Activated T-cell treated with anti-CD3 and anti-CD28 coated beads, Interleukin-2, amount 50 U/mL, for 72 hours (primary cell): ENCODE measurements at places on chromosomes 2 and 18. TPM values are rescaled to one million over a fixed set of nuclear protein-coding genes. Genes with fewer than 3 reads are reported as not detected.

The FAHD2B gene
- total RNA-seq, result 36.1 TPM

The FSHR gene
- not detected for total RNA-seq

The TBR1 gene
- 0.05 TPM for total RNA-seq

The RNF125 gene
- total RNA-seq, result 40.5 TPM

The PDCL3 gene
- 36.8 TPM for total RNA-seq

The BMP10 gene
- total RNA-seq, result not detected

The TMEM163 gene
- total RNA-seq, result 0.12 TPM

The ADGRF3 gene
- 4.8 TPM for total RNA-seq

The FAM124B gene
- 0.32 TPM for total RNA-seq

The SLC38A11 gene
- total RNA-seq, result not detected

The LRP2 gene
- 0.70 TPM for total RNA-seq

The PPIG gene
- total RNA-seq, result 67.4 TPM

The RASGRP3 gene
- 3.1 TPM for total RNA-seq

The CACNB4 gene
- total RNA-seq, result 0.56 TPM

The HS6ST1 gene
- 11.3 TPM for total RNA-seq

The MFSD2B gene
- total RNA-seq, result 0.35 TPM

The CENPA gene
- total RNA-seq, result 40.9 TPM

The SERPINB5 gene
- not detected for total RNA-seq

The CDK5R2 gene
- total RNA-seq, result not detected

The LNPK gene
- total RNA-seq, result 26.5 TPM

The CCDC74A gene
- 2.1 TPM for total RNA-seq

The DPYSL5 gene
- not detected for total RNA-seq

The GREB1 gene
- 2.4 TPM for total RNA-seq

The RBBP8 gene
- 57.2 TPM for total RNA-seq

The NCKAP5 gene
- total RNA-seq, result not detected
